ENCODE measurements at places on chromosomes 7 and 10. TPM values are rescaled to one million over a fixed set of nuclear protein-coding genes. Genes with fewer than 3 reads are reported as not detected.

- H3K4me3 ChIP-seq = no peak overlapping the region
- no peaks in the 10 kb centered on the region for H3K4me1 ChIP-seq
- H3K36me3 ChIP-seq = no peaks in the 10 kb centered on the region
- H3K27ac ChIP-seq = no peak overlapping the region
- no peak for DNase-seq
These were observed 21.3 kb upstream of the AMZ1 start for GRCh38 chr7:2666588-2667250.

- peaks cover 53% of the 10 kb centered on the region for H3K4me1 ChIP-seq
- DNase-seq = no peak
- no peak overlapping the region for H3K27ac ChIP-seq
- H3K4me3 ChIP-seq = no peak overlapping the region
- no peaks in the 10 kb centered on the region for H3K36me3 ChIP-seq
These were observed 3.3 kb downstream of the CUX1 start for GRCh38 chr7:101820703-101821102.

GRCh38 chr10:128739930-128740329 is 613.7 kb upstream of the MKI67 start:
- H3K27ac ChIP-seq = no peak overlapping the region
- H3K36me3 ChIP-seq = no peaks in the 10 kb centered on the region
- DNase-seq = no peak
- no peaks in the 10 kb centered on the region for H3K4me1 ChIP-seq
- no peaks in the 10 kb centered on the region for H3K27me3 ChIP-seq

DNA sequence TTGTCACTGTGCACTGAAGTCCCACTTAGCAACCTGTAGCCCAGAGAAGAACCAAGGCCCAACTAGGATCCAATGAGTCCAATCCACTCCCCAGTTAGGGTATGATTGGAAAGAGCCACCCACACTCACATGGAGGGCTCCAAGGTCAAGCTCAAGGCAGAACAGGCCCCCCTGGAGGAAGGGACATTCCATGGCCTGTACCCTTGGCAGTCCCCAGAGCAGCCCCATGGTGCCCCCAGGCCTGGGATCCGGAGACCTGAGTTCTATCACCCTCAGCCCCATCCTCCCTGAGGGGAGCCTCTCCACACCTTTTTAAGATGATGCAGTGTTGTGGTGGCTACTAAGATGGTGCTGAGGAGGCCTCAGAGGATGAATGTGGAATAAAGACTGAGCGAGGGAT is 231.4 kb downstream of the GRID1 start:
- no peak for DNase-seq
- H3K27ac ChIP-seq = no peak overlapping the region
- no peak overlapping the region for H3K4me3 ChIP-seq

DNA sequence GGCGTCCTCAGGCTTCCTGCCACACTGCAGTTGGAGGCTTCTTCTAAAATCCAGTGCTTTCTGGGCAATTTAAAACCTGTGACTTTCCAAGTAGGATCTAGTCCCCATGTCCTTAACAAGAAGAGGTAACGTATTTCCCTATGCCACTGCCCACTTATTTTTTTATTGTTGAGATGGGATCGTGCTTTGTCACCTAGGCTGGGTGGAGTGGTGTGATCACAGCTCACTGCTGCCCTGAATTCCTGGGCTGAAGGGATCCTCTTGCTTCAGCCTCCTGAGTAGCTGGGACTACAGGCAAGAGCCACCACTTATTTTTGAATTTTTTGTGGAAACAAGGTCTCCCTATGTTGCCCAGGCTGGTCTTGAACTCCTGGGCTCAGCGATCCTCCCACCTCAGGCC is 63.4 kb downstream of the DAGLB start:
- no peaks in the 10 kb centered on the region for H3K4me1 ChIP-seq
- peak overlapping the region; percentile 64 for H3K27ac ChIP-seq
- no peak overlapping the region for H3K4me3 ChIP-seq
- H3K36me3 ChIP-seq = peaks cover 18% of the 10 kb centered on the region

GRCh38 chr7:45919231-45919784 is 1.8 kb downstream of the IGFBP3 start:
- H3K4me3 ChIP-seq = peak overlapping the region; percentile 56
- no peaks in the 10 kb centered on the region for H3K27me3 ChIP-seq
- peaks cover 8% of the 10 kb centered on the region for H3K36me3 ChIP-seq
- H3K4me1 ChIP-seq = no peaks in the 10 kb centered on the region
- DNase-seq = peak; percentile 49
- H3K27ac ChIP-seq = no peak overlapping the region

DNA sequence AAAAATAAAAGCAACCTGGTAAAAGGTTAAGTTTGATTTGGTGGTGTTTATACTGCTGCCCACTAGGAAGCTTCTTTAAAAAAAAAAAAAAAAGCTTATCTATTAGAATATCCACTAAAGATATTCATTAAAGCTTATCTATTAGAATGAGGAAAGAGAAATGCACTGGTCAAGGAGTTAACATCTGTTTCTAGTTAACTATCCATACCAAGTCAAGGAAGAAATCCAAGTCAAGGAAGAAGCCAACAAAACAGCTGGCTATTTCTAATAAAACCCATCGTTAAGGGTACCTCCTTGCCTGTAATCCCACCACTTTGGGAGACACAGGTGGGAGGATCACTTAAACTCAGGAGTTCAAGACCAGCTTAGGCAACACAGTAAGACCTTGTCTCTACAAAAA is 82.6 kb downstream of the JMJD1C start:
- no peak overlapping the region for H3K4me3 ChIP-seq
- H3K36me3 ChIP-seq = no peaks in the 10 kb centered on the region
- no peak for DNase-seq
- no peak overlapping the region for H3K27ac ChIP-seq
- no peaks in the 10 kb centered on the region for H3K27me3 ChIP-seq
- H3K4me1 ChIP-seq = no peaks in the 10 kb centered on the region

The NUDT13 gene
- 0.90 TPM for total RNA-seq

All from right atrium auricular region (tissue), 2 donors.